Activated naive CD4-positive, alpha-beta T cell treated with anti-CD3 and anti-CD28 coated beads, Interleukin-2, amount 50 U/mL, for 16 hours (primary cell): ENCODE measurements at places on chromosomes 11 and 22.

DNA sequence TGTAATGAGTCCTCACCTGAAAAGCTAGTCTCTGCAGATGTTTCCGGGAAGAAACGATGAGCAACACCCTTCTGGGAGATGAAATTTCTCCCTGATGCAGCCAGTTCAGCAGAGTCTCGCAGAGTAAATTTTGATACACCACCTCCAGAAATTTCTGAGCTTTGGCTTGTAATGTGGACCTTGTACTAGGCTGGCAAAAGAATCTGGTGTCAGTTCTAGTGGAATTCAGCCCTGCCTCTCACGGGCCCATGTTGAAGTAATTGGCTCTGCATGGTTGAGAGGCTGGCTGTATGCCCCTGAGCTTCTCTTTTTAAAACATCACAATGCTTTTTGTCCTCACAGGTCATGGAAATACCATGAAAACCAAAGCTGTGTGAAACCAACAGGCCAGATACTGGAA, at the start of gene GLYAT:
GLYAT (minus strand) TSS at position 125 of the 400 bp plus-strand sequence. CDS start 7,447 bp downstream, outside the sequence.
- DNase-seq: no peak

DNA sequence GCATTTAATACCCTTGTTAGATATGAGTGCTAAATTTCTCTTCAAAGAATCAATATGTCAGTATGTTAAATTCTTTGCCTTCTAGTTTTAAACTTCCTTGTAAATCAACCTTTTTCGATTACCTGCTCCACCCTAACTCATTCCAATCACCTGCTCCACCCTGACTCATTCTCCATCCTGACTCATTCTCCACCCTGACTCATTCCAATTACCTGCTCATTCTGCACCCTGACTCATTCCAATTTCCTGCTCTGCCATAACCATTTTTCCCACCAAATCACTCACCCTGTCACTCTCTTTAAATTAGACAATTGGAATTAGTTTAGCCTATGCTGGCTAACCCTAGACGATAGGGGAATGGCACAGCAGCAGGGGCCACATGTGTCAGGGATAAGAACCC, 519.5 kb upstream of the LRRC4C start:
- no peak for DNase-seq

- no peak for DNase-seq
Measured at GRCh38 chr22:46462726-46463371, 74.6 kb downstream of the CELSR1 start.

DNA sequence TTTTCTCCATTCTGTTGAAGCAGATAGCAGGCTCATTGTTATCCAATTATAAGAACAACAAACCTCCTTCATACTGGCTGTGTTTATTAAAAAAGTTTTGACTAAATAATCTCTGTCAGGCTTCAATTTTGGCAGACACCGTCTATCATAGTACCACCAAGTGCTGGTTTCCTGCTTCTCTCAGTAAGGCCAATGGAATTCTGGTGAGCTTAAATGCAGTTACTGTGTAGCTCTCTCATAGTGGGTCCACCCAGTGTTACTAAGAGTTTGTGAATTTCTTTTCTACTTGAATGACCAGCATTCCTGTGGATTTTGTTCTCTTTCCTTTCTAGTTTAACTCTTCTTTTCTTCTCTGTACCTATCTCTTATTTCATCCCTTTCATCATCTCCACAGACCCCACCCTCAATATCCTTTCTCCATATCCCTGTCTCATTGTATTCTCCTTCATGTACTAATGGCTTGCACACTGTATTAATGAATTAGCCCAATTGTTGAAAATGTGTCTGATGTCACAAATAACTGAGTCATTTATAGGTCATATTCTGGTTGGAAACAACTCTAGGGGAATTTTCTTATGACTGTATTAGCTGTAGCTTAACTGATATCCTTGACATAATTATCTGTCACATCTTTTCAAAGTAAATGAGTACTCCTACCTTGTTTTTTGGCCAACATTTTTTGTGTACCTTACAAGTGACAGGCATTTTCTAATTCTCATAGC, 372.1 kb downstream of the FAT3 start:
- no peak for DNase-seq

DNA sequence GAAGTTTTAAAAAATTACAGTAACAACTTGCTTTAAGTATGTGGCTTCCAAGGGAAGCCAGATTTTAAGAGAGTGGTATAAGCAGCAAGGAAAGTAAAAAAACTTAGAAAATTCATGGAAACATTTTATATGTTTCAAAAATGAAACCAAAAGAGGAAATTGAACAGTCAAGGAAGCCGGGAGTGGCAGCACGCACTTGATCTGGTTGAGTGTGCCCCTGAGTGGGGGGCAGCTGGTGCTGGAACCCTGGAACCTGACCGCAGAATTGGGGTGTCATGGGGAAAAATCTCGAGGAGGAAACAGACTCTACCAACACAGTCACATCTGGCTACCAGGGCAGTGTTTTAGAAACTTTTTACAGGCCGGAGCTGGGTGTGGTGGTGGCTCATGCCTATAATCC, 14.0 kb downstream of the MICALL1 start:
- no peak for DNase-seq

DNA sequence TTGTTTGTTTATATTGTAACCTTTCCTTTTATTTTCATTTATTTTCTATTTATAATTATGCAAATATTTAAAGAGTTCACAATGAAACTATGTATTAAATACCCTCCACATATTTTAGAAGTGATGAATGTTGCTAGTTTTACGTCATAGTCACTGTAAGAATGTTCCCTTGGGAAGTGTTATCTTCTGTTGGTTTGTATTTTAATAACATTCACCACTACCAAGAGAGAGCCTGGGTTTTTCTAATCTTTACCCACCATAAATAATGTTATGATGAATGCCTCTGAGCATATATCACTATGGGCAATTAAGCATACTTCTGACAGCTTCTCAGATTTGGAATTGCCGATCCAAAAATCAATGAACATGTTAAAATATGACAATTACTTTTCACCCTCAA, 80.7 kb downstream of the GGT1 start:
- DNase-seq: no peak

- no peak for DNase-seq
Measured at GRCh38 chr11:104968355-104968855, at the start of gene CASP4. Gene CASP4, minus strand, starts transcription at chr11:104968574. Its CDS starts 49 bp downstream, at chr11:104968525.

- DNase-seq: no peak
Measured at GRCh38 chr22:50578776-50579310, 616 bp upstream of the CPT1B start.

DNA sequence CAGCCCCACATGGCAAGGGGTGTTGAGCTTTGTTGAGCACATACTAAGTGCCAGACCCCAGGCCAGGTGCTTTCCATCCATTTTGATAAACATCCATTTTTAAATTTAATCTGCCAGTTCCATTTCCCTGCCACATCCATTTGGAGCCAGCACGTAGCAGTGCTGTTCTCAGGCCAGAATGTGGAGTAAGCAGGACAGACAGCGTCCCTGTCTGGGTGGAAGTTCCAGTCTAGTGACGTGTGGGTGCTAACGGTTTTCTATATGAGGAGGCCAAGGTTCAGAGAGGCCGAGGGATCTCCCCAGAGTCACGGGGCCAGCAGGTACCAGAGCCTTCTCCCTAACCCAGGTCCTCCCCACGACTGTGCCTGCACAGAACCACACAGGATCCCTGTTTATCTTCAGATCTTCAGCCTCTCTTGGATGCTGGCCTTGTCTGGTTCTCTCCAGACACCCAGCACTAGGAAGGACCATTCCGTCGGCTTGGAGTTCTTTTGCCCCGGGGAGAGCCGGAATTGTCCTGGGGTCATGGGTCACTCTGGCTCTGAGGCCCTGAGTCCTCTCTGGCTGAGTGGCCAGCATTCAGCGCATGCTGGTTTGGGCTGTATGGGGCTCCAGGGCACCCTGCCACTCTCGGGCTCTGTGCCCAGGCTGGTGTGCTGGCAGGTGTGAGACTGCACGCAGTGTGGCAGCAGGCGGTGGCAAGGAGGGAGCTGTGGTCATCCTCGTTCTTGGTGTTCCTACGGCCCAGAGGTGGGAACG, 63.6 kb upstream of the PPARA start:
- no peak for DNase-seq

DNA sequence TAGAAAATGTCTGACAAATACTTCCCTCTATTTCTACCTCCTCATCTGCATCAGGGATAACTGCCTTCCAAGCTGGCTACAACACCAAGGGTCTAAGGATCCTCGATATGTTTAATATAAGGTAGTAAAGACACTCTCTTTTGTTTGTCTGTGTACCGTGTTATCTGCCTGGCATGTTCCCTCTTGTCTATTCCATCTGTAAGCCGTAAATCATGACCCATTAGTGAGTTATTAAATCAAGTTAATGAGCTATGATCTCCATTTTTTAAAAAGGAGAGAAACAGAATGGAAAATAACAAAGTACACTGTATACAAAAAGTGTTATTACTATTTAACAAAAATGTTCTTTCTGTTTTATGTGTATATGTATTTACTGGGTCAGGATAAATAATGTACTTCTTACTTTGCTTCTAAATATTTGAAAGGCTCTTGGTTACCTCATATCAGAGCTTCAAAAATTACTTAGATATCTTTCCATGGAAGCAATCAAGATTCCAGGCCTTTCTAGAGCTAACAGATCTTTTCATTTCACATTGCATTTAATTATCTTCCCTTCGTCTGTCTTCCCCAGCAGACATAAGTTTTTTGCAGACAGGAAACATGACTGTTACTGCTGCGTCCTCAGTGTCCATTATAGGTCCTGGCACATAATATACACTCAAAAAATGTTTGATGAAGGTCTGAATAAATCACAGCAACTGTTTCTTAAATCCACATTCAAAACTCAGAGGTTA, 342.6 kb upstream of the CCDC90B start:
- no peak for DNase-seq

DNA sequence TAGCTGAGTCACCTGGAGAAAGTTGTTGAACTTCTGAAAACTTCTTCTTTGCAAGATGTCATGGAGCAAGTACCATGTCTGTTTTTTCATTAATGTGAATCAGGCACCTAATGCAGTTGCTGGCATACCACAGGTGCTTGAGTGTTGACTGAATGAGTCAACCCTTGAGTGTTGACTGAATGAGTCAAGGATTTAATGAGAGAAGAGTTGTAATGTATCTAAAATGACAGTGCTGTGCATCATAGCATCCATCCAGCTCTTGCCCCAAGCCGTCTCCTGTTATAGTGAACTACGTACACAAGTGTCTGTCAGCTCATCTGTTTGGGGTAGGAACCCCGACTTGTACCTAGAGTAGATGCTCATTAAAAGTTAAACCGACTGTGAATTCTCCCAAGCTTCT, 93.1 kb downstream of the CWC15 start:
- no peak for DNase-seq
